ENCODE measurements at places on chromosomes 5 and 9.

DNA sequence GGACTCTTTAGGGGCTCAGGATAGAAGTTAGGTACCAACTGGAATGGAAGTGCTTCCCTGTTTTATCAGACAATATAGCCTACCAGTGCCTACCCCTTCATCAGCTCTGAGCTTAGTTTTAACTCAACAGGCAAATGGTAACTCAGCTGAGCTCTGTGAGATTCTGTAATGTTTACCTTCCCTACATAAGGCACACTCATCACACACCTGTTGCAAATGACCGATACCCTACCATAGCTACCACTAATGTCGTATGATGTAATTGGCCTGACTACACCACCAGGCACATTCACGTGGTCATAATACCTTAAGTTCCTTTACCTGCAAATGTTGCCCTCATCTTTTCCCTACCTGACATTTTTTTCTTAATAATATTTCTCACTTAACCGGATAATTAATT, 254.8 kb downstream of the ADGRV1 start:
- no peak for DNase-seq

DNA sequence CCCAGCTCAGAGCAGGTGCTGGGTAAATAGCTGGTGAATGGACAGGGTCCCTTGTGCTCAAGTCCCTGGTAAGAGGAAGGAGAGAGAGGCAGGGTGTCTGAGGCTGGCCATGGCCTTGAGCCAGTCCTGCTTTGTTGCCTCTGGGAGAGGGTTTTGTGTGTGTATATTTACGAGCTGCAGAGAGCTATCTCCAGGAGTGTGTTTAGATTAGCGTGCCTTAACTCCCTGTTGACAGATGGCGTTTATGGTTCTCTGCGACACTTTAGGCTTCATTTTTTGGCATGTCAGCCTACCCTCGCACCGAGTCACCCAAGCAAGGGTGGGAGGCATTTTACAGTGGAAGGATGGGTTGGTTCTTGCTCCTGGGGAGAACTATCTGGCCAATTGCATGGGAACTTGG, 22.2 kb downstream of the HMCN2 start:
- DNase-seq: no peak

GRCh38 chr5:82111191-82111590, 139.4 kb downstream of the ATG10 start:
- no peak for DNase-seq

DNA sequence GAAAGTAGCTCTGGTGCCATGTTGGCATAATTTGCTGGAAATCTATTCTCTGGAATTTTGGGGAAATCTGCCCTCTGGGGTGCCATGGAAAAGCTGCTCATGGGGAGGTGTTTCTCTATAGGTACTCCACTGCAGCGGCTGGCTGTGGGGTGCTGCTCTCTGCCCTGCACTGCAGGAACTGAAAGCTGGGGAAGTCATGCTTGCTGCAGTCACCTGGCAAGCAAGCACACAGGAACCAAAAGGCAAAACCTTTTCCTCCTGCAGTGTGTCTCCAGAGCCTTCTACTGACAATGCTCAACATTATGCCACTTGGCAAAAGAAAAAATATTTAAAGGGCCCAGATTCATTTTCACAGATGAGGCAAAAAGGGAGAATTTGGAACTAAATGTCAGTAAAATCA, 25.8 kb upstream of the CARNMT1 start:
- no peak for DNase-seq

- no peak for DNase-seq
Observed at GRCh38 chr5:81773574-81773973, 22.7 kb upstream of the SSBP2 start.

GRCh38 chr5:96080557-96080956, 118.9 kb upstream of the ELL2 start:
- DNase-seq: no peak

GRCh38 chr5:123659011-123659410, 147.0 kb downstream of the CSNK1G3 start:
- no peak for DNase-seq

GRCh38 chr9:79080536-79080935, 491.2 kb upstream of the TLE4 start:
- no peak for DNase-seq

DNA sequence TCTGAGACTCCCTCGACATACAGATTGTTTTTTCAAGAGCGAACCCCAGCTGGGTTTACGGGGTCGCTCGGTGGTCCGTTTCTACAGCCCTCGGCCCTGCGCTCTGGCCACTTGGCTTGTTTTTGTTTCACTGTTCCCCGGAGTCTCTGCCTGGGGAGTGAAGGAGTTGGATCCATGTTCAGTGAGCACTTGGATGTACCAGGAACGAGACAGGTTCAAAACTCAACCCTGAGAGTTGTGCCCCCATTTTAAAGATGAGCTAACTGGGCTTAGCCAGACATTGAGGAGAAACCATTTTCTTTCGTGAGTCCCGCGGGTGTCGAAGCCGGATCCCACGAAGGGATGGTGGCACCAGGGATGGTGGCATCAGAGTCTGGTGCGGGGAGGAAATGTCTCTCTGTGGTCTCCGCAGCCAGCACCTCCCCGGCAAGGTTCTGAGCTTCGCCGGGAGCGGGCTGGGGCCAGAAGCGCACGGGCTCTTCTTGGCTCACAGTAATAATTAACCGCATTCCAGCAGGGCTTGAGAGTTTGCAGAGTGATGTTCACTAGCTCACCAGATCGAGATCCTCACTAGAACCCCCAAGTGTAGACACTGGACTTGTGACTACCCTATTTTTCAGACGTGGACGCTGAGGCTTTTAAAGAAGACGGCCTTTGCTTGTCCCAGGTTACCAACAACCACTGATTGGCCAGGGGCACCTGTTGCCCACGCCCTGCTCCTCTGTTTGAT, 1.0 kb downstream of the MSX2 start:
- no peak for DNase-seq

- no peak for DNase-seq
Observed at GRCh38 chr5:65768723-65769346, 46.8 kb downstream of the NLN start.

DNA sequence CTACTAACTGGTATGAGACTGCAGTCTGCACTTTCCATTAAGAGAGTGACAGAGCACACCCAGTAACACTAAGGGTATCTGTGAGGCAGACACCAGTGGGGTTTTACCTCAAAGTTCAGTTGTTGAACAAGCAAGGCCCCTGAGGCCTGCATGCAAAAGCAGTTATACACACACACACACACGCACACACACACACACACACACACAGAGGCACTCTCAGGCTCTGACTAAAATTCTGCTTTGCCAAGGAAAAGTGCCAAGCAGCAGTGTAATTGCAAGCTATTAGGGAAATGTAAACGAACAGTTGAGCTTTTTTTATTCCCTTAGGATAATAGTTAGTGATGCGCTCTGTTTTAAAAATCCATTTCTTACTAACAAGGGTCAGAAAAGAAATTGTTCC, 377.1 kb downstream of the SPOCK1 start:
- DNase-seq: no peak

GRCh38 chr9:14670718-14671117, 22.5 kb downstream of the ZDHHC21 start:
- no peak for DNase-seq

- DNase-seq: peak; percentile 84
Observed at GRCh38 chr9:130824643-130825350, 10.3 kb upstream of the ABL1 start.

DNA sequence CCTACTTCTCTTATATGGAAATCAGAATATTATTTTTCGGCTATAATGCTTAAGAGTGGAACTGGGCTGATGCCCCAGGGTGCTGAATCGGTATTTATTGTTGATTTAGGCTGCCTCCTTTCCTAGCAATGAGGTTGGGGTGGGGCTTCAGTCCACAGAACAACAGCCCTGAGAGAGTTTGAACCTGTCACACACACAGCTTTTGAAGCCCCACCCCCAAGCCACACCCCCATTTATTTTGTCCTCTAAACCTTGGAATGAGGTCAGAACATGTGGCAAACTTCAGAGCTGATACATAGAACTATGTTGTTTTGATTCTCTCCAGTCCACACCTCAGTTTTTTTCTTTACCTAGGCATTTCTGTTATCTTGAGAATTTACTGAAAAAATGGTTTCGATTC, 51.7 kb upstream of the CAMK4 start:
- no peak for DNase-seq

DNA sequence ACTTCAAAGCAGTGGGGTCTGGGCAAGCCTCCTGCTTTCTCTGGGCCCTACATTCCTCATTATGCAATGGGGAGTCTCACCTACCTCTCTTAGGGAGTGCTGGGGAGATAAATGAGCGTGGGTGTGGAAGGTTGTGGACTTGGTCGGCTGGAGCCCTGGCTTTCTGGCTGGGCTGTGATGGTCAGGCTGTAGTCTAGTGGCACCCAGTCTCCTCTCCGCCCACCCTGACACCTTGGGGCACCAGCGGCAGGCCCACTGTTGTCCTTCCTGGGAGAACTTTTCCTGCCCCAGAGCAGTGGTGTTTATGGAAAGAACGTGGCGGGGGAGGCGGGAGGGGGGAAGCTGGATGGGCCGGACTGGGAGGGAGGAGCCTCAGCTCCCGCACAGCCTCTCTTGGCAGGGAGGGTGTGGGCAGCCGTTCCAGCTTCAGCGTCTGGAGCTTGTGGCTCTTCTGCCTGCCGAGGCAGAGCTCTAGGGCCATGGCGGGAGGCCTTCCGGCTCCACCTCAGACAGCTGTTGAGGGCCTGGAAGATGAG, 4.1 kb downstream of the PTGS1 start:
- DNase-seq: no peak

- DNase-seq: peak; percentile 44
Observed at GRCh38 chr5:80672140-80672736, 17.5 kb upstream of the DHFR start.

GRCh38 chr9:81819859-81820546, 108.2 kb upstream of the SPATA31D4 start:
- DNase-seq: no peak

- DNase-seq: no peak
Observed at GRCh38 chr9:589723-590122, 251.8 kb upstream of the DMRT1 start.

GRCh38 chr9:137453643-137454081, 5.5 kb downstream of the NSMF start:
- no peak for DNase-seq

DNA sequence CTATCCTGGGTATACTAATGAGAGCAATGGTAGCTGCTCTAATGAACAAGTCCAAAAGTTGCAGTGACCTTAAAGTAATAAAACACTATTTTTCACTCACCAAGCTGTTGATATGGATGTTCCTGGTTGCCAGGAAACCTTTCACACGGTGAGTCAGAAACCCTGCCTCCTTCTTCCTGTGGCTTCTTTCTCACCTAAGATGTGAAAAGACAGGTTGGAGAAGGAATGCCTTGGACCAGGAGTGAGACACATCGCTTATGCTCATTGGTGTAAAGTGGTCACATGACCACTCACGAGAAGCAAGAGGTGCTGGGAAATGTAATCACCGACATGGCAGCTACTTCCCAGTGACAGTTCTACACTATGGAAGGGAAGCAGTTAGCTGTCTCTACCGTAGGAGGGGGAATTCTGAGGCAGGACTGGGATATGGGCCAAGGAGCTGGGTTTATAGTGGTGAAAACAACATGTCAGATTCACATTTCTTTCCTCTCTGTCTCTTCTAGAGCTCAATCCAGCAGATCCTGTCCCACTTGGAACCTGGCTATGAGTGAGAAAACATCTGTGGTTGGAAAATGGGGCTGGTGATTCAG, 320.4 kb upstream of the KLF4 start:
- DNase-seq: no peak

GRCh38 chr5:168260353-168261226, 30.9 kb upstream of the WWC1 start:
- peak; percentile 54 for DNase-seq

GRCh38 chr5:37816883-37817282, 23.0 kb downstream of the GDNF start:
- no peak for DNase-seq

GRCh38 chr5:154642499-154643245, 112.5 kb upstream of the LARP1 start:
- no peak for DNase-seq

- no peak for DNase-seq
Observed at GRCh38 chr9:71662082-71662481, 106.2 kb downstream of the CEMIP2 start.

GRCh38 chr9:95229230-95229915, 88.1 kb downstream of the FANCC start:
- no peak for DNase-seq

DNA sequence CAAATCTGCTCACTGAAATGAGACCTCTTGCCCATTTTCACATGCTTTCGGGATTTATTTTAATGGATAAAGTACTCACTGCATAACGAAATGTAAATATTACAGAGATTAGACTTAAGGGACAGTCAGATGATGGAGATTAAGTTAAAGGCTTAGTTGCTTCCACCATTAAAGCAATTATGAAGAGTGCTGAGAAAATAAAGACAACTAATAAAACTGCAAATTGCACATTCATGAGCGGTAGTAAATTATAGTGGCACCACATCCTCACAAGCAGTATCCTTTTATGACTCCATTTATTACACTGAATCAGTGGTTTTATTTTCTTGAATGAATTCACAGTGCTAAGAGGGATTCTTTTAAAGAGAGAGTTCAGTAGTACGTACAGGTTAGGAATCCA, 76.2 kb upstream of the TMED7 start:
- no peak for DNase-seq

DNA sequence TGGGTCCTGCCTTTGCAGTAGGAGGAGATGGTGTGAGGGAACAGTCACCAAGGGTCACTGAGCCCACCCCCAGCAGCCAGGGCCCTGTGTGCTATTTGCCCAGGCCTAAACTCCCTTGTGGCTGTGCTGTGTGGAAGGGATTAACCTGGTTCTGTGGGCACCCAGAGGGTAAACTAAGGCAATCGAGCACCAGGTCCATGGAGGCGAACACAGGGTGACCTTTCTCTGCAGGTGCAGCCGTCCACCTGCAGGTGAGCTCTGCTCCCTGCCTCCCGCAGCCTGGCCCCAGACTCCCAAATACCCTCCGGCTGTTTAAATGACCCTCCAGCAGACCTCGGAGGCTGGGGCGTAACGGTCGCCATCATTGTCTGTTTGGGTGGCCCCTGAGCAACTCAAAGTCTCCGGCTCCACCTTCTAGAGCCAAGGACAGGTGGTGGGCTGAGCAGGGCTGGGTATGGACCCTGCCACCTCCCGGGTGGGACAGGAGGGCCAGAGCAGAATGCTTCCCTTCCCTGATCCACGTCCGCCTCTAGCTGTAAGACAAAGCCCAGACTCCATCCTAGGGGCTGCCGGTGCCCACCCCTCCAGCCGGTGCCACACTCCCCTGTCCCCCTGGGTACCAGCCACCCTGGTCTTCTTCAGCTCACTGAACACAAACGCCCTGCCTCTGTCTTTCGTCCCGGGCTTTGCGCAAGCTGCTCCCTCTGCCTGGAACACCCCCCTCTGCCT, 34.1 kb upstream of the FIBCD1 start:
- DNase-seq: no peak

- DNase-seq: no peak
Observed at GRCh38 chr5:90894866-90895420, 336.3 kb downstream of the ADGRV1 start.

DNA sequence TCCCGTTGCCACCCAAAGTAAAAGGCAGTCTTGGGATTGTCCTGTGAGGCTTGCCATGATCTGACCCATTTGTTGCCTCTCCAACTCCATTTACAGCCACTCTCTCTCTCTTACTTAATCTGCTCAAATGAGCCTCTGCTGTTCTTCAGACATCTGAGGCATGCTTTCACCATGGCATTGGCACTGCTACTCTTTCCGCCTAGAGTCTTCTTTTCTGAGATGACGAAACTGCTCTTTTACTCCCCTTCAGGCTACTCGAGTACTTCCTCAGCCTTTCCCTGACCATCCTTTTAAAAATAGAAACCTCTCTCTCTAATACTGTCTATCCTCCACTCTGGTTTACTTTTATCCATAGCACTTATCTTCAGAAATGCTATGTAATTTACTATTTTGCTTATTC, 9.0 kb downstream of the FOCAD start:
- DNase-seq: no peak

GRCh38 chr5:54621709-54622108, 104.2 kb downstream of the SNX18 start:
- no peak for DNase-seq
